Activated naive CD4-positive, alpha-beta T cell treated with Interleukin-2 at 50 U/mL for 16 hours (primary cell): ENCODE measurements at places on chromosomes 7 and 10.

DNA sequence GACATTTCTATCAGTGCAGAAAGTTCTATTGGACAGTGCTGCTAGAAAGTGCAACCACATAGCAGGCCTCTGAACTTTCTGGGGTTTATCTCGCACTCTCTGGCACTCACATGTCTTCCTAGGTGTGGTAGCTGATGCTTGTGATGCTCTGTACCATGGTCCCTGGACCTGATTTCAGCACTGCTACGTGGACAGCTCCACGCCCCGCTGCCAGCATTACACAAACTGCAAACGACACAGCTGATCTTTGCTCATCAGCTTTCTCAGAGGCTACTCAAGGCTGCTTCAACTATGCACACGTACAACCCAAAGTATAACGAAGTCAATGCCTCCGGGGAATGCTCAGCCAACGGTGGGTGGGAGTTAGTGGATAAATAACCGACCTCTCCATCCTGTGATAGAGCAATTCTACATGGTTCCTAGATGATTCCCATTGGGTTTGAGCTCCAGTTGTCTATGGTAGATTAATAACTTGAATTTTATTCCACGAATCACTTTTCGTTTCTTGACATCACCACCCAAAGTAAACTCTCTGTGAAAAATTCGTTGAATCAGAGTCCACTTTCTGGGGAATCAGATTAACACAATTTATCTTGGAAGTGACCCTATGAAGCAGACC, 302.5 kb downstream of the ACTR3B start:
- DNase-seq: no peak

DNA sequence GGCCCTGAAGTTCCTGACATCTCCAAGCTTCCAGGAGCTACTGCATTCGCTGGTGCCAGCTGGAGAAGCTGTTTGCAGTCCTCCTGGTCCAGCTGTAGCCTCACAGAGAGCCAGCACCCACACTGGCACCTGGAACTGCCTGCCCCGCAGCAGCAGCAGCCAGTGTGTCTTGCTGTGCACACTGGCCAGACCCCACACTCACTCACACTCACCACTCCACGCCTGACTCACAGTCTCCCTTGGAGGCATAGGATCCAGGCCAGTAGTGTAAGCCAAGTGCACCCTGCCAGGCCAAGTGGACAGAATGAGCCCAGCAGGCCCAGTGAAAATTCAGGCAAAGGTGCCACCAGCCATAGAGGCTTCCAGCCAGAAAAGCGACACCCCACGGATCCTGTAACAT, 566.3 kb downstream of the GRM8 start:
- no peak for DNase-seq

DNA sequence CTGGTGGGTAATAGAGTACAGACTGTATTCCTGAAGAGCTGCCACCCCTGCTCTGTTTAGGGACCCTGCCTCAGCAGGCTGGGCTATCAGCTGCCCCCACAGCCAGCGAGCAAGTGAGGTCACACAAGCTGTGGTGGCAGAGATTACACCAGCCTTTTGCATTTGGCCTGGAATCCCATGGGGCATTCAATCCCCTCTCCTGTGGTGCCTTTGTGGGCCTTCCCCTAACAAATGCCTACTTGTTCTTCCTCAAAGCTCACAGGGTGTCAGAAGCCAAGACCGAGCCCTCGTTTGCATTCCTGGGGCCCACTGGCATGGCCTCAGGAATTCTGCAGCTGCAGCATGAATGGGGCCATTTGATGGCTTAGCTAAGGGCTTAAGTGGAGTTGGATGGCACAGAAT, 212.7 kb upstream of the PHYHIPL start:
- no peak for DNase-seq

DNA sequence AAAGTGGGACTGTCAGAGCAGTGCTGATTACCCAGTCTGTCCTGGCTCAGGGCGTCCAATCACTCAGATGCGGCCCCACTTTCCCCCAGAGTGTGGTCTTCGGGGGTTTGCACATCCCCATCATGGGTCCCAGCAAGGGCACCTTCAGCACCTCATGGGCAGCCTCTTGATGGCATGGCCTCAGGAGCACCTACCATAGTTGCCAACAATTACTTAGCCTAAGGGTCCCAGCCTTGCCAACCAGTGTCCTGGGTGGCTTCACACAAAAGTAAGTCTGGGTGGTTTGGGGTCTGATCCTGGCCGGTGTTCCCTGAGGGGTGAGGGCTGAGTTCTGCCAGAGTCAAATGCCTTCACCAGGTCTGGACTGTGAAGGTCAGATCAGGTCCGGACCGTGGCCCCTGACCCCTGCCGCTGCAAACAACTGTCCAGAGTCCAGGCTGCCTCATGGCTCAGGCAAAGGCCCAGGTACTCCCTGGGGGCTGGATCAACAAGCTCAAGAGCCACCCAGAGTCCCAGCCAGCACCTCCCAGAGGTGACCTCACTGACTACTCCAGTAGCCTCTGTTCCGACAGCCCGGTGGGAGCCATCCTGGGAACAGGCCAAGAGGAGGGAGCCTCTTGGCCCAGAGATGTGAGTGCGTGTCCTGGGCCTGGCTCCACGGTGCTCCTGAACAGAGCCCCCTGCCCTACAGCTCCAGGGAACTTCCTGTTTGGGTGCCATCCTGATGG, 6.2 kb upstream of the MARVELD1 start:
- DNase-seq: no peak

- no peak for DNase-seq
Measured at GRCh38 chr7:151091431-151091830, 5.2 kb downstream of the AGAP3 start.

GRCh38 chr10:36331121-36331520, 689.0 kb upstream of the FZD8 start:
- no peak for DNase-seq
